AG04449 (cell line): ENCODE measurements at places on chromosomes 2 and 18.

DNA sequence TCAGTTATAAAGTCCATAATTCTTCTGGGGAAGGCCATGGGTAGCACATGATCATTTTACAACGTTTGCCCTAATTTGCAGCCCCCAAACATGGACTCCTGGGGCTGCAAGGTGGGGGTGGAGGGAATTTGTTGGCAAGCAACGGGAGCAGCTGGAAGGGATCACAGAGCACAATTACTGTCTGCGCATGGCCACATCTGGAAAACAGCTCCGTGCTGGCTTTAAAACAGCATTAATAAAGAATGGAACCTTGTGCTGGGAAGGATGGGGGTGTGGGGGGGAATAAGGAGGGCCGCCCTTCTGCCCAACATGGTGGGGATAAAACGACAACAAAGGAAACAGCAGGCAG lies 60.9 kb upstream of the SLC14A2 start:
- DNase-seq = no peak

DNA sequence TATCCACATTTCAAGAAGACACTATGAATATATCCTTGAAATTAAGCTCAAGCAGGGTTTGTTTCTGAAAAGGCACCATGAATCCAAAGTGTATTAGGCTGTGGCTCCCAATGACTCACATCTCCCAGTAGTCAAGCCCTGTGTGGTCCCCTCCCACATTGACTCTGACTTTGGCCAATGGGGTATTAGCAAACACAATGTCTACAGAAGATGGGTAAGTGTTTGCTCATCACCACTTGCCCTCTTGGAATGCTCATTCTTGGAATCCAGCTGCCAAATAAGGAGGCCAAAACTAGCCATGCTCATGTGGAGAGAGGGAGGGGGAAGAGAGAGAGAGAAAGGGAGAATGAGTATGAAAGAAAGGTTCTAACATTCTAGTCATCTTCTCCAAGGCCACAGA lies 490.0 kb downstream of the TXNL1 start:
- peak; percentile 91 for DNase-seq

GRCh38 chr2:112686348-112687217 lies 34.2 kb upstream of the NT5DC4 start:
- DNase-seq = no peak

DNA sequence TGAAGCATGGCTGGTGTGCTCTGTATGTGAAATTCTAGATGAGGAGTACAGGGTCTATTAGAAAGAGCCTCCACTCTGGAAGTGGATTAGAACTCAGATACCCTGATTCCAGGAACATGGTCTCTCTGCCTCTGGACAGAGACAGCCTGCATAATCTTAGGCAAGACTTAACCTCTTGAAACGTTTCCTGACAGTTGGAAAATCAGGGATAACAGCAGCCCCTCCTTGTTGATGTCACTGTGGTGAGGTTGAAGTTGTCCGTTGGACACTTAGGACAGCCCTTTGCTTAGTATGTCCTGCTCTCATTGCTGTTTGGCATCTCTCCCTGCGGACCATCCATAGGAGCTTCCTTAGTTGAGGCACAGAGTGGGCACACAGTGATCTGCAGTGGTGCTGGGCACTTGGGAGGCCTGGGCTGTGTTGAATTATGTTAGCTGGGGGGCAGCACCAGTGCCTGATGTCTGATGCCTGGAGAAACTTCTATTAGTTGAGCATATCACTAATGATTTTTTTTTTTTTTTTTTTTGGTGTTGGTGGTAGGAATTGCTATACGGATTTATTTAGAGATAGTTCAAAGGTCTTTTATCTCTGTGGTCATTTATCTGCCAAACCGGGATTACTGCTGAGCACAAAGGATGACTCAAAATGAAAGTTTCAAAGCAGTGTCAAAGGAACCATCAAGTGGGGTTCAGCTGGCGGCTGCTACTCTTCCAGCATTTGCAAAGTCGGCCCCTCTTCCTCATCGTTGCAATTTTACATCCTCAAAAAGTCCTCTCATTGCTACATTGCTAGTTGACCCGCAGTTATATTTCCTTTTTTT lies 28.8 kb downstream of the SETBP1 start:
- DNase-seq = no peak

GRCh38 chr18:69574401-69574800 lies 173.7 kb downstream of the DOK6 start:
- no peak for DNase-seq
